Non-pigmented ciliary epithelial cell (primary cell): ENCODE measurements at places on chromosomes 1 and 21.

GRCh38 chr1:18249631-18250030 lies 142.0 kb downstream of the IGSF21 start:
- DNase-seq, result no peak

DNA sequence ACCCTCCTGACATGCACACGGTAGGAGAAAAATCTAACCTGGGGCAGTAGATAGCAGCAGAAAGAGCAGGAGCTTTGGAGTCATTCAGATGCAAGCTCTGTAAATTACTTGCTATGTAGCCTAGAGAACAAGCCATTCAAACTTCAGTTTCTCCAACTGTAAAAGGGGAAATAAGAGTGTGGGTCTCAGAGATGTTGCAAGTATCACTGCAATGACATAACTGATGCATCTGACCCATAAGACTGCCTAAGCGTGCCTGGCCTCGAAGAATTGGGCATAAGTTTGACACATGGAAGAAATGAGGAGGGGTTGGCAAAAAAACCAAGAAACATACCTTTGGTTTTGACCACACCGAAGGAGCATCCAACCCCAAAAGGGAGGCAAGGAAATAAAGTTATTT lies 5.2 kb downstream of the AK2 start:
- no peak for DNase-seq

DNA sequence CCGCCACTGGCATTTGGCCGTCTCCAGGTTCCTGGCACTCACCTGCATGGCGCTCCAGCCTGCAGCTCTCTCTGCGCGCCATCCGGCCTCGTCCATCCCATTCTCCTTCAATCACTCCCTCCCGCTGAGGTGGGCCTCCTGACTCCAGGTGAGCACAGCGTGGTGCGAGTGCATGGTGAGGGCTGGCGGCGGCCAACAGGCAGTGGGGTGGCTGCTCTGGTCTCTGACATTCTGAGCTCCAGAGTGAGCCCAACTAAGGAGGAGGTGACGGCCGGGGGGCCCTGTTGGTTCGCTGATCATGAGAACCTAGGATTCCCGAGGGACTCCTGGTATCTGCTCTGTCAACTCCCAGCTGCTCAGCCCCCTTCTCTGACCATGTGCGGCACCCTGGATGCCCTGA lies 130.4 kb downstream of the AJAP1 start:
- no peak for DNase-seq

GRCh38 chr1:69569175-69569541 lies 1.4 kb downstream of the LRRC7 start:
- DNase-seq, result no peak

GRCh38 chr1:54892586-54892985 lies 5.6 kb upstream of the DHCR24 start:
- no peak for DNase-seq

- DNase-seq, result no peak
Observed at GRCh38 chr1:74271503-74271902, 36.3 kb downstream of the TNNI3K start.

- peak; percentile 60 for DNase-seq
Observed at GRCh38 chr1:68916221-68916902, 419.5 kb upstream of the DEPDC1 start.

- DNase-seq, result peak; percentile 80
Observed at GRCh38 chr1:223771814-223772770, 59.8 kb downstream of the CAPN2 start.

- no peak for DNase-seq
Observed at GRCh38 chr1:89736937-89737733, 83.7 kb upstream of the LRRC8D start.

DNA sequence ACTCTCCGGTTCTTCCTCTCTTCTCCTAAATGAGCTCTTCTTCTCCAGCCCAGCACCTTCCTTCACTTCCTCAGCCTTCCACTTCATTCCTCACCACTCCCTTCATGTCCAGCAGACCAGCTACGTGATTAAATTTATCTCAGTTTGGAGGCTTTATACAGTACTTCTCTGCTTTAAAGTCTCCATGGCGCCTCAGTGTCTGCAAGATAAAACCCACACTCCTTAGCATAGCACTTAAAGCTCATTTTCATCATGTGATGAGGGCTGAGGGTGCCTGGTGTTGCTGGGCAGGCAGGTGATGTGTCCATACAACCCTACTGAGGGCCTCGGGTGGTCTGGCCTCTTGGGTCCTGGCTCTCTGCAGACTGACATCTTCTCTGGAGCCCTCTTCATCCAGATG lies 7.7 kb downstream of the SLC5A9 start:
- no peak for DNase-seq

DNA sequence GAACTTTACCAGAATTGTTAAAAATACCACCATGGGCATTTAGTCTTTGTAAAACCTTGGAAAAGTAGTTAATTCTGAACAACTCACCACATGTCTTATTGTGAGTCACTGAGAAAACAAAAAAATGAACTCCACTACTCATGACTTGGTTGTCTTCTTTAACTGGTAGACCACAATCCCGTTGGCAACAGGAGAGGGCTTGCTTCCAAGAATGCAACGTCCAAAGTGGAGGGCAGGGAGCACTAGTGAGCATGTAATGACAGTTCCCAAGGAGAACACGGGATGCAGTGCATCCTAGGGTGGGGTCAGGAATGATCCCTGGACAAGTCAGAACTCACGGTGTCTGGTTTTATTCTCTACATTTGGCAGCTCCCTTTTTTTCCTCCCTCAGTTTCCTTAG lies 15.2 kb upstream of the HMCN1 start:
- DNase-seq, result peak; percentile 84

DNA sequence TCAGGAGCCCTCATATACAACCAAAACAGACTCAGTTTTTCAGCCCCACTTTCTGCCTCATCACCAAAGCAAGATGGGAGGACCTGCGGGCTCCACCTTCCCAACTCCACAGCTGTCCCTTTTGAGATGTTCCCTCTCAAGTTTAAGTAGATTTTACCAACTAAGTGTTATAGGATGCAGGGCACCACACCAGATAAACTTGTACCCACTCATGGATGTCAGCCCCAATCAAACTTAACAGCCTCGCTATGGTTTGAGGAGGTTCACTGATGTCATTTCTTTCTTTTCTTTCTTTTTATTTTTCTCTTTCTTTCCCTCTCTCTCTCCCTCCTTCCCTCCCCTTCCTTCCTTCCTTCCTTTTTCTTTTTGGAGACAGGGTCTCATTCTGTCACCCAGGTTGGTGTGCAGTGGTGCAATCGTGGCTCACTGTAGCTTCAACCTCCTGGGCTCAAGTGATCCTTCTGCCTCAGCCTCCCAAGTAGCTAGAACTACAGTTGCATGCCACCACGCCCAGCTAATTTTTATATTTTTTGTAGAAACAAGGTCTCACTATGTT lies 13.4 kb downstream of the CD58 start:
- no peak for DNase-seq

DNA sequence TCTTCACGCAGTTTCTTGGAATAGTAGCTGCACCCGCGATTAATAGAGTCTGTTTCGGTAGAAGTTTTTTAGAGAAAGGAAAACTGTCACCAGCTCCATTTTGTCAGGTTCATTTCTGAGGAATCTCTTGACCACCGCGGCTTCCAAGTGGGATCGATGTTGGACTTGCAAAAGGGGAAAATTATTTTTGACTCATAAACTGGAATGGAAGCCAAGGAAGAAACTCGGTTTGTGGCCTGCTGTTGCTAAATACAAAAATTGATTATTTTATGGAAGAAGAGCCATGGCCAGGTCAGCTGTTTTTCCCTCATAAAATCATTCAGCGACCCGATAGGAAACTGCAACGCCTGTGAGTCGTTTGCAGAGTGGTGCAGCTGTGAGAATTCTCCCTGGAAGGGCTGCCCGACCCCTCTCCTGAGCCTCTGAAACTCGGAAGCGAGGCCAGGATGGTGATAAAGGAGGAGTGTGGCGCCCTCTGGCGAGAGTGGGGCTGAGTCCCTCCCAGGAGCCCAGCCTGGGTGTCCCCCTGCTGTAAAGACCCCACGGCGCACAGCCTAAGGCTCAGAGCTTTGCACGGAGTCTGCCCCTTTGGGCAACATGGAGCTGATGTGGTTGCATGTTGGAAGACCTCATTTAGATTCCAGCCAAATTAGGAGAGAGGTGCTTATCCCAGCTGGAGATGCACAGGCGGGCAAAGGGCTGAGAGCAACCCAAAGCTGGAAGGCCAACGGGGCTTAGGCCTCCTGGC lies 83.6 kb upstream of the SLC25A33 start:
- DNase-seq, result no peak

DNA sequence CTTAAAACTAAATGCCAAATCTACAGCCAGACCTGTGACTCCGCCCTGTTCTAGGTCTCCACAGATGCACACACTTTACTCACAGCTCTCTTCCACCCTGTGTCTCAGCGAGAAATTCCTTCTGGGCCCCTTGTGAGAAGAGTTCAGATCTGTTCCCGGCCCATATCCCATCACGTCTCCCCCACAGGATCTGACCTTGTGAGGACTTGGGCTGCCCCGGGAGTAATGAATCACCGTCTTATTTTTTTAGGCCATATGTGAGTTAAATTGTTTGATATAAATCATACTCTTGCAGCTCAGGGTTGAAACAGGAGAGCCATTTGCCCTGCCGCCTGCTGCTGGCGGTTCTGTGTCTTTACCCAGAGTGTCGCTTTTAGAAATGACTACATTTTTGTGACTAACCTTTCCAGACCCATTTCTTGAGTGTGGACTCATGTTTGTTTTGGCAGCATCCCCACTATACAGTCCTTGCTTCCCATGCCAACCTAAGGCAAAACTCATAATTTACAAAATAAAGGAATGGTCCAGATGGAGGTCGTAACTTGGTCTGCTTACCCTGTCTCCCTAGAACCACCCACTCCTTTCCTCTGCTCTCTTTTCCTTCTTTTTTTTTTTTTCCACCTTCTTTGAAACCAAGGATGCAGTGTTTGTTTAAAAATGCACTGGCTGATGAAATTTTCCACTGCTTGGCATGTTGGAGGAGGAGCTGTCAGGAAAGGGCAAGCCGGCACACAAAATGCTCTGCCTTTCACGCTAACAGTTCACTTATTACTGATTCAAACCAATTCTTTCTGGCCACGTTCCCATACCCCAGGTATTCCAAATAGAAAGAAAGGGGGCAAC lies 98.0 kb upstream of the C1orf105 start:
- peak; percentile 77 for DNase-seq

- DNase-seq, result no peak
Observed at GRCh38 chr1:65036570-65037051, 70.3 kb upstream of the JAK1 start.

GRCh38 chr1:41751804-41752513 lies 166.8 kb downstream of the HIVEP3 start:
- DNase-seq, result peak; percentile 83

GRCh38 chr1:153277852-153278251 lies 18.4 kb downstream of the LORICRIN start:
- no peak for DNase-seq

DNA sequence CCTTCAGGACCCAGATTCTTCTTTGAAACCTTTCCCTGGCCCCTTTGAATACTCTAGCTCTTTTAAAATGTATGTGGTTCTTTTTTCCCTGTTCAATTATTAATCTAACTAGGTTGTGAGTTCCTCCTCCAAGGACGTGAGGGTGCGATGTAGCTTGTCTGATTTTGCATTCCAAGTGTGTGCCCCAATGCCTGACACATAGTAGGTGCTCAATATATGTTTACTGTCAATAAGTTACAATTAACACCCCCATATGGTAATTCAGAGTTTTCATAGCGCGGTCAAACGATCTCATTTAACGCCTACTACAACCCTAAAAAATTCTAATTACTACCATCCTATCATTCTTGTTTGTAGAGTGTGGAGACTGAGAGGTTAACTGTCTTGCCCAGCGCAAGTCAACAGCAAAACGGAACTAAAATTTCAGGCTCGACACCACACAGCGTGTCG lies 482 bp upstream of the MTR start:
- DNase-seq, result no peak

- DNase-seq, result no peak
Observed at GRCh38 chr1:6757719-6758435, 27.4 kb upstream of the CAMTA1 start.

- no peak for DNase-seq
Observed at GRCh38 chr1:30768159-30768829, 10.7 kb upstream of the LAPTM5 start.

- DNase-seq, result no peak
Observed at GRCh38 chr1:3541936-3542335, 69.4 kb downstream of the MEGF6 start.

DNA sequence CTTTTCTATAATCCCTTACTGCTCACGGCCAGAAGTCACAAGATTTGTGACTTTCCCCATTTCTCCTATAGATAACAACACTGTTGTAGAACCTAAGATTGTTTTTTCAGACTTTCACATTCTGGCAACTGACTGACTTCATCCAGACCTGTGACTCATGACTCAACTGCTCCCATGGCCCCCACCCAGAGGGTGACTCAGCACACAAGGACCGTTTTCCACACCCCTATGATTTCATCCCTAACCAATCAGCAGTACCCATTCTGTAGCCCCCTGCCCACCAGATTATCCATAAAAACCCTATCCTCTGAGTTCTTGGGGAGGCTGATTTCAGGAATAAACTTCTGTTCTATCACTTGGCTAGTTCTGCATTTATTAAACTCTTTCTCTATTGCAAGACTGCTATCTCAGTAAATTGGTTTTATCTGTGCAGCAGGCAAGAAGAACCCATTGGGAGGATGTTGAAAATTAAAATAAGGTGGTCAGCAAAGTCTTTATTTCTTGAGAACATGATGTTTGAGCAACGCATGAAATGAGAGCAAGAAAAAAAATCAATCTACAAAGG lies 79.7 kb downstream of the NGF start:
- no peak for DNase-seq

DNA sequence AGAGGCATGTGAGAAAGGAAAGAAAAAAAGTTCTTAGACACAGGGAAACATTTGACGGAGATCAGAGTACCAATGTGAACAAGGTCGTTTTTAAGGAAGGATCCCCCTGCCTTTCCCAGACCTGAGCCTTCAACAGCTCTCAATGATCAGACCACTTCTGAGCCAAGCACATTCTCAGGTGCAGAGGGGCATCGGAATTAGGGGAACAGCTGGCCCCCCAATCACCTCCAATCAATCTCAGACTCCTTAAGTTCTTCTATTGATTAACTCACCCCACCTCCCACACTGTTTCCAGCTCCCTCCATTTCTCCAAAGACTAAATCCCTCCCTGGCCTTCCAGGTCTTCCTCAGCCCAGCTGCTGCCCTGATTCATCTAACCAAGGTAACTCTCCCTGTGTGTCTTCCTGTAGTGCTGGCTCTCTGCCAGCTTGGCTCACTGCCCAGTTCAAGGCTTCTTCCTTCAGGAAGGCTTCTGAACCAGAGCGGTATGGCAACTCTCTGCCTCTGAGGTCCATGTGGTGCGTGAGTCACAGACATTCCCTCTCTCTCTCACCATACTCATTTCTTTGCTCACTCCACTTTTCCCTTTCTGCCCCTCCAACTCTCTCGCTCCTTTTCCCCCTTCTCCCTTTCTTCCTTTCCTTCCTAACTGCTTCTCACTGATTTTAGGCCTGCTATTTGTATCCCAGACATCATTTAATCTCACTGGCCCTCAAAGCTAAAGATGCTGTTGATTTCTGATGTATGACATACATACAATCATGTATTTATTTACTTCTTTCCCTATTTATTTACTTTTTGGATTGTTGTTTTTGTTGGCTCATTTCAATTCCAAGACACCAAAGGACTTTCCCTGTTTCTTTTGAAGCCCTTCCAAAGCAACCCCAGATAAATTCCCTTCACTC lies 18.1 kb downstream of the CFAP45 start:
- DNase-seq, result peak; percentile 96
